ENCODE measurements at places on chromosomes 5 and 9.

GRCh38 chr9:78601957-78602565 is 305.1 kb downstream of the PSAT1 start:
- DNase-seq, result no peak

GRCh38 chr9:60545878-60546385 is 368.3 kb upstream of the SPATA31A5 start:
- DNase-seq, result no peak

- DNase-seq, result no peak
Measured at GRCh38 chr9:130920233-130920632, 18.8 kb downstream of the FIBCD1 start.

DNA sequence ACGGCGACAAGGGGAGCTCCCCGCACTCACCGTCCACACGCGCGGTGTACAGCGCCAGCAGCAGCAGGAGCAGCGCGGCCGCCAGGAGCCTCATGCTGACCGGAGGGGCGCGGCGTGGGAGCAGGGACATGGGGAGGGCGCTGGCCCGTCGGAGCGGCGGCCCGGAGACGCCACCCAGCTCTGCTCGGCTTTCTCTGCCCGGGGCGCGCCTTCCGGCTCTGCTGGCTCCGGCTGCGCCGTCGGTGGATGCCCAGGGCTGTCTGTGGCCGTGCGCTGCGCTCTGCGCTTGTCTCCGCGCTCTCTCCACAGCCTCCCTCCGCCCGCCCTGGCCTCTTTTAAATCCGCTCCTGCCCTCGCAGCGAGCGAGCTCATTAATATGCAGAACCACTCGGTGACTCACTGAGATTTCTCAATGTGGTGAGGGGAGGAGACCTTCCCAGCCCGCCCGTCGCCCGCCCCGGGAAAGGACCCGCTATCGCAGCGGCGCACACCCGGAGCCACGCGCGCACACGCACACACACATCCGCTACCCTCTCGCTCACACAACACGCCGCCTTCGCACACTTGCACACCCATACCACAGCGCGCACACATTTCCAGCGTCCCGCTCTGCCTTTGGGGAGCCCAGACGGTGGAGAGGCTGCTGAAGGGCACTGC is at the start of gene CXCL14:
Gene CXCL14 (minus strand): TSS at position 307 of the 657 bp plus-strand sequence. CDS start 213 bp downstream, at position 94.
- peak; percentile 18 for DNase-seq

GRCh38 chr5:1725641-1726468 is 73.8 kb downstream of the MRPL36 start:
- DNase-seq, result no peak

DNA sequence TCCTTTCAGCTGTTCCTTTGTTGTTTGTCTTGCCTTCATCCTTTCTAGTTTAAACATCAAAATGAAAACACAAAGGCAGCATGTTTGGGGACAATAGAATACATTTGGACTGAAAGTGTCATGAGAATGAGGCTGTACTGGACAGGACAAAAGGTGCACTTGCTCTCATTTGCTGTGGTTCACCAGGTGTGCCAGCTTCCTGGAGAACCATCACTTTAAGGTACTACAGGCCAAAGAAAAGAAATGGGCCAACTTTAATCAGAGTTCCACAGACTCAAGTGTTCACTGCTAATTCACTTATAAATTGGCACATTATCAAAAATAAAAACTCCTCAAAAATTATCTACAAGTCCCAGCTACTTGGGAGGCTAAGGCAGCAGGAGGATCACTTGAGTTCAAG is 53.8 kb downstream of the ABHD17B start:
- no peak for DNase-seq

DNA sequence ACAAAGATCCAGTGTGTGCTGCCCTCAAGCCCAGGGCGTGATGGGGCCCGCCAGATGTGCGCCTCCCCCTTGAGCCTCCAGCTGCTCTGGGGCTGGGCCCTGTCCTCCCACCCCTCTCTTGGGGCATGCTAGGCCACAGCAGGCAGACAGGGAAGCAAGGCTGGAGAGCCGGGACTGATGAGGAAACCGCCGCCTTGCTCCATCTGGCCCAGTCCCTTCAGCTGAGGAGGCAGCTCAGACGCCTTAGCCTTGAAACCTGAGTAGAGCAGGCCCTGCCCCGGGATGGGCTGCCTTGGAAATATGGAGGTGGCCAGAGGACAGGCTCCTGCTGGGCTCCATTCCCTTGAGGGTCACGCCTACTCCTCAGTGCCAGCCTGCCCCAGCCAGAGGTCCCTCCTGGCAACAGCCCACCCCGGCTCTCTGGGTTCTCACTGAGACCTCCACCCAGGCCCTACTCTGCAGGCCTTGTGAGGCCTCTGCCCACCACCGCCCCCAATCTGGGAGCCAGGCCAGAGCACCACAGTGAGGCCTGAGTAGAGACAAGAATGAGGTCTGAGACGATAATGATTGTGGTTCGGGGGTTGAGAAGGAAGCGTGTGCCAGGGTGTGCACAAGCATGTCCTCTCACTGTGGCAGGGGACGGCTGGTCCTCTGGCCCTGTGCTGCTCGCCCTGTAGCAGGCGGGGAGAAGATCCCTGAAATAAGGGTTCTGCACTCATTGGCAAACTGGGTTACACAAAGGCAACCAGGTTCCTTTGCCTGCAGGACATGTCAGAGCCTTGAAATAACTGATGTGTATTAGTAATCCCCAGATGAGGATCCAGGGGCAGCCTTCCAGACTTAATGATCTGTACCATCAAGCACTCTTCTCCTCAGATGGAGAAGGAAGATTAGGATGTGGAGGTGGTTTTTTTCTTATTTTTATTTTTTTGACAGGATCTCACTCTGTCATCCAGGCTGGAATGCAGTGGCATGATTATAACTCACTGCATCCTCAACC is 30.9 kb downstream of the CXXC5 start:
- DNase-seq, result no peak

- no peak for DNase-seq
Measured at GRCh38 chr5:156259618-156260017, 67.3 kb upstream of the SGCD start.

GRCh38 chr5:7927466-7928375 is 58.8 kb downstream of the MTRR start:
- DNase-seq, result peak; percentile 13

GRCh38 chr5:155189981-155190380 is 176.4 kb downstream of the KIF4B start:
- DNase-seq, result no peak

DNA sequence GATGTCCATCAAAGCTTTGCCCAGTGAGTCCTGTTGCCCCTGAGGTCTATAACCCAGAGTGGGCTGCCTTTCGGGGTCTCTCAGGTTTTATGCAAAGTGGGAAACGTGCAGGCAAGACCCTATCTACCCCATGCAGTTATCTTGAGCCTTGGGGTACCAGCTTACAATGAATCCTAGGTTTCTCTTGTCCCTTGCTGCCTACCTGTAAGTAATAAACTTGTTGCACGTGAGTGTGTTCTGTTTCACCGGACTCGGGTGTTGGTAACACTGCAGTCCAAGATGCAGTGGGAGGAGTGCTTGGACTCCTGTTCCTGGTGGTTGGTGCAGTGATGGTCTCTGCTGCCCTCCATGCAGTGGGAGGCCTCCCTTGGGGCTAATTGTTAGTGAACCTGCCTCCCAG is 85.6 kb upstream of the ALDH1B1 start:
- no peak for DNase-seq

DNA sequence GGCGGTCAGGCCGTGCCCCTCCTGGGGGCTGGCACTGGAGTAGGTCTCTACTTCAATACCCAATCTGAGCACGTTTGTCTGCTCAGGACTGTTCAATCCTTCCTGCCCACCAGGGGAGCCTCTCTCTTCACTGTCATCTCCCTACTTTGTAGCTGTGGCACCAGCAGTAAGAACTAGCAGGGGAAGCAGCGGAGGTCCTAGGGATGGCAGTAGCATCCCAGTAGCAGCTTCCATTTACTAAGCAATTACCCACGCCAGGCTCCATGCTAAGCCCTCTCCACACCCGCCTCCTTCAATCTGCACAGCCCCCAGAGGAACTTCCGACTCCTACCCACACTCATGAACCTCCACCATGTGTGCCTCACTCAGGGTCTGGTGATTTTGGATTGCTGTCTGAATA is 31.7 kb downstream of the FSTL4 start:
- no peak for DNase-seq

DNA sequence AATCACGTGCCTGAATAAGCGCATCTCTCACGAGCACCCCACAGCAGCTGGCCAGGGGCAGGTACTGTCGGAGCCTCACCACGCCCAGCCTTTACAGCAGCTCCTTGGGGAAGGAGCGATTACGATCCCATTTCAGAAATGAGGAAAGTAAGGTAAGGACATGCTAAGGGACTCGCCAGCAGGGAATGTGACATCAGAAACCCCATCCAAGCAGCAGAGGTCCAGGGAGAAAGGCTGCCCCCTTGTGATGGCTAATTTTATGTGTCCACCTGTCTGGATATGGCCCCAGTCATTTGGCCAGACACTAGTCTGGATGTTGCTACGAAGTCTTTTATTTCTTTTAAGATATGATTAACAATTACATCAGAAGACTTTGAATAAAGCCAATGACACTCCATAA is 77.3 kb downstream of the UBE2QL1 start:
- no peak for DNase-seq

DNA sequence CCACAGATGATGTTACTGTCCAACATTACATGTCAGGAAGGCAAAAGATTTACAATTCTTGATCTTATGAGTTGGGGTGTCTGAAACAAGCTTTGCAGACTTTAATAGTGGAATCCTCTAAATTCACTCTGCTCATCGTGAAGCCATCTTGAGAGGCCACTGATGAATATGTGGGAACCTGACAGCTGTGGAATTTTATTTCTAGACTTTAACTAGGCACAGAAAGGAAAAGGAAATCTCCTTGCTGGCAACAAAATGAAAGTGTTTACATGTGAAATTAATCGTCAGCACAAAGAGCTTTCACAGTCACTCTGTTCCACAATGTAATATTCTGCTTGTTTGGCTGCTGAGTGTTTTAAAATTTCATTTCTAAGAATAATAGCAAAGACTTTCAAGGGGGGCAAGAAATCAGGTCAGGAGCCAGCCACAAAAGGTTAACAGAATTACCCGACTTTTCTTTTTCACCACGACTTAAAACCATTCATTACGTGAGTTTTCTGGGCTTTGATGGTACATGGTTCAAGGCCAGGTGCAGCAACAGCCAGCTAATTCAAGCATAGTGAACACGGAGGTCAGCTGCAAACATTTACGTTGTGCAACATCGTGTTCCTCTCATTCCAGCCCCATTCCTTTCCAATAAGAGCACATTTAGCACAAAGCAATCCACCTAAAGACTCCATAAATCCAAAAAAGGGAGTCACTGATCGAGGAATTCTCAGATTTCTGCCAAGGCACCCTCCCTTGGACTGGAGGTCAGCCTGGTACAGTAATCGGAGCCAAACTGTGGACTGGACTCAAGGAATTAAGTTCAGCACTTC is 14.6 kb downstream of the NREP start:
- no peak for DNase-seq

- DNase-seq, result no peak
Measured at GRCh38 chr5:113047733-113048652, 71.4 kb downstream of the DCP2 start.

- DNase-seq, result no peak
Measured at GRCh38 chr9:91312717-91313325, 48.9 kb downstream of the AUH start.

DNA sequence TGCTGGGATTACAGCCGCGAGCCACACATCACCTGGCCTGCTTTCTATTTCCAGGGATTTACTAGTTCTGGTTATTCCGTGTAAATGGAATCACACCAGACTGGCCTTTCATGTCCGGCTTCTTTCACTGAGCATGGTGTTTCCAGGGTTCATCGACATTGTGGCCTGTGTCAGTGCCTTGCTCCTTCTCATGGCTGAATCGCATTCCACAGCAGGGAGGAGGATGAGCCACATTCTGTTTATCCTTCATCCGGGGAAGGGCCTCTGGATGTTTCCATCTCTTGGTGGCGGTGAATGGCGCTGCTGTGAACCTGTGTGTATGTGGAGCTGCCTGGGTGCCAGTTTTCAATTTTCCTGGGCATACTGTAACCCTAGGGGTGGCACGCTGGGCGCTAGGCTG is 58.7 kb upstream of the RNU6ATAC start:
- no peak for DNase-seq

GRCh38 chr9:69391946-69392345 is 66.9 kb downstream of the ENTREP1 start:
- DNase-seq, result no peak

- DNase-seq, result no peak
Measured at GRCh38 chr5:42995360-42995751, 44.8 kb downstream of the ANXA2R start.

DNA sequence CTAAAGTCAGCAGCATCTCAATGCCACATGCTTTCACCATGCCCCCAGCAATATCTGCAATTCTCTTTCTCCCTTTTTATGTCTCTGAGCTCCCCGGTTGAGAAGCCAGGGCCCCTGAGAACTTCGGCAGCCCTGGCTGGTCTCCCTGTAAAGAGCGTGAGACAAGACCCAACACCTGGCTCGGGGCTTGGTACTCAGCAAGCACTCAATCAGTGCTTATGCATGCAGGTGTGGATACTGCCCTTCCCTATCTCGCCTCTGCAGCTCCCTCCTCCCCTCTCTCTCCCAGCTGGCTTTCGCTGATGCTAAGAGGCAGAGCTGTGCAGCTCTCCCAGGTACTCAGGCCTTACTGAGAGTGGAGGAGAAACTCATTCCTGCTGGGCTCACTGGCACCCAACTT is 41.7 kb upstream of the AKNA start:
- no peak for DNase-seq

DNA sequence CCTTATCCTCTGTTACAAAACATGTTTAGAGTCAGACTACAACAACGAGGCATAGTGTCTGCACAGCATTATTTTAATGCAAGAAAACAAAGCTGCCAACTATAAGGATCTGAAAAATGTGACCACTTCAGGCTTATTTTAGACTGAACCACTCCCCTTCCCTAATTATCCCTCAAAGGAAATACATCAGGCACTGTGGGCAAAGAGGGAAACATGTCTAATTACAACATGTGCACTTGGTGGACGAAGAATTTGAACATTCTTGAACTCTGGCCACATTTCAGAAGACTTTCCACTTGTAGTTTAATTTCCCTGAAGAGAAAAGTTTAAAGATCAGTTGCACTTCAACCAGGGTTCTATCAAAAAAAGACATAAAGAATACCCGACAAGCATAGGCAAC is 3.8 kb downstream of the MTMR12 start:
- DNase-seq, result no peak

DNA sequence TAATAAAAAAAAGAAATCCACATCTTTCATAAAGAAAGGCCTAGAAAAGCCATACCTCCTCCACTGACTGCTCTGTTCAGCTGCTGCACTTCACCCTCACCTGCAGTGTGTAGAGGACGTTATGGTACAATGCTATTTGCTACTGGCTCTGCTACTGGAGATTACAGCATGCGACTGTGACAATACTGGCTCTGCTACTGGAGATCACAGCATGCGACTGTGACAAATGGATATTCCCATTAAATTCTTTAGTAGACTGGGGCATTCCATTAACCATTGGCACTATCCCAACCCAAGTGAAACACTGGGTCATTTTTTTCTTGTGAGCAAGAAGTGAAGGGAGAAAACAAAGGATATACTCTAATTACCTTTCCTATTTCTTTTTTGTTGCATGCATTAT is 1063.5 kb upstream of the DMAC1 start:
- no peak for DNase-seq

GRCh38 chr5:2910401-2911175 is 159.1 kb upstream of the IRX2 start:
- DNase-seq, result no peak

DNA sequence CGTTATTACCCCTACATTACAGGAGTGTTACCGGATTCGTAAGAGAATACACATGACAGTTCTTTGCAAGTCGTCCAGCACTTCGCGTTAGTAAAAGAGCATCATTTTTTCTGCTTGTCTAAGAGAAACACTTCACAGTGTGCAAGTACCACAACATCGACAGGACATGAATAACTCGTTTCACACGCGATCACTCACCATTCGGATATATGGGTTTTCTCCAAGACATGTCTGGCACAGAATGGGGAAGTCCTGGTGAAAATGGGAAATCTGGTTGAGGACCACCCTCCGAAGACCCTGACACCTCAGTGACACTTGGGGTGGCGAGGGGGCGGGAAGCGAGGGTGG is 642 bp downstream of the RBM22 start:
- DNase-seq, result no peak

Measured in non-pigmented ciliary epithelial cell (primary cell).